ENCODE measurements at places on chromosomes 7 and 10. TPM values are rescaled to one million over a fixed set of nuclear protein-coding genes. Genes with fewer than 3 reads are reported as not detected.

GLI3 gene
- total RNA-seq, result 2.3 TPM

PSTK gene
- total RNA-seq, result 3.6 TPM

ARHGEF5 gene
- 14.9 TPM for total RNA-seq

AKR1C2 gene
- total RNA-seq, result 721 TPM

LRRC61 gene
- total RNA-seq, result 10.6 TPM

ANXA8L1 gene
- total RNA-seq, result 183 TPM

TSPAN33 gene
- 4.0 TPM for total RNA-seq

GIGYF1 gene
- total RNA-seq, result 15.1 TPM

ECHDC3 gene
- total RNA-seq, result 12.5 TPM

GTF2IRD1 gene
- 23.7 TPM for total RNA-seq

UCMA gene
- total RNA-seq, result not detected

TWNK gene
- total RNA-seq, result 8.4 TPM

SPOCK2 gene
- 14.2 TPM for total RNA-seq

LEP gene
- total RNA-seq, result 0.24 TPM

SRRM3 gene
- total RNA-seq, result 0.24 TPM

CHN2 gene
- not detected for total RNA-seq

SBDS gene
- 99.7 TPM for total RNA-seq

COL28A1 gene
- 0.24 TPM for total RNA-seq

CD36 gene
- total RNA-seq, result 14.7 TPM

METTL27 gene
- not detected for total RNA-seq

HABP2 gene
- not detected for total RNA-seq

MYL7 gene
- total RNA-seq, result not detected

HTRA1 gene
- 121 TPM for total RNA-seq

ATOH7 gene
- total RNA-seq, result not detected

NKX2-3 gene
- total RNA-seq, result not detected

ABCB4 gene
- total RNA-seq, result not detected

Data from tracheal epithelial cell (primary cell).